ENCODE measurements at places on chromosomes 5 and 9.

- no peak for DNase-seq
Observed at GRCh38 chr5:158390577-158390976, 531.6 kb upstream of the CLINT1 start.

DNA sequence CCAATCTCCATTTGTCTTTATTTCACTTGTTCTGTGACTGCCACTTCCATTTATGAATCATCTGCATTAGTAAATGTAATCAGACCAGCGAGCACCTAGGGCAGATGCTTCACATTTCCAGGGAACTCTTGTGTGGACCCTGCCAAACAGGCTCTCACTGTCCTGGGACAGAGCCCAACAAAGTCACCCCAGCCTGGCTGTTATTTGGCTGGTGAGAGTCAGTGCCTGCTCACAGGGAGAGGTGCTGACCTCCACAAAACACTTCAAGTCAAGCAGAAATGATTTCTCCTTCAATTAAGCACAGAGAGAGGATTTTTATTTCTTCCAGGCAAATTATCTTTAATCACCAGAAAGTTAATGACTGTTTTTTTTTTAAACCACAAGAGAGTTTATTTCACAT, 568.0 kb downstream of the MTRR start:
- DNase-seq = no peak

- DNase-seq = no peak
Observed at GRCh38 chr5:53416144-53416738, 64.2 kb upstream of the FST start.

DNA sequence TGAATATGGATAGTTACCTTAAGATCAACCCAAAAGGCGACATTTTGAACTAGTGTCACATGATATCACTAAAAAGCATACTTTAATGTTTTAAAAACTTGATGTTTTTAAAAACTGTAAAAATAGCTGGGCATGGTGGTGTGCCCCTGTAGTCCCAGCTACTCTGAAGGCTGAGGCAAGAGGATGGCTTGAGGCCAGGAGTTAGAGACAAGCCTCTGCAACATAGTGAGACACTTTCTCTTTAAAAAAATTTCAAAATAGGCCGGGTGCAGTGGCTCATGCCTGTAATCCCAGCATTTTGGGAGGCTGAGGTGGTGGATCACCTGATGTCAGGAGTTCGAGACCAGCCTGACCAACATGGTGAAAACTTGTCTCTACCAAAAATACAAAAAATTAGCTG, 129.5 kb downstream of the NPR3 start:
- no peak for DNase-seq

- DNase-seq = no peak
Observed at GRCh38 chr5:128436749-128437188, 101.3 kb downstream of the FBN2 start.

- no peak for DNase-seq
Observed at GRCh38 chr5:40634154-40634553, 45.6 kb upstream of the PTGER4 start.

GRCh38 chr5:168382421-168382820, 91.0 kb downstream of the WWC1 start:
- DNase-seq = no peak

- no peak for DNase-seq
Observed at GRCh38 chr9:95286151-95286550, 31.4 kb downstream of the FANCC start.

- DNase-seq = no peak
Observed at GRCh38 chr9:125984461-125984860, 237.3 kb downstream of the PBX3 start.

DNA sequence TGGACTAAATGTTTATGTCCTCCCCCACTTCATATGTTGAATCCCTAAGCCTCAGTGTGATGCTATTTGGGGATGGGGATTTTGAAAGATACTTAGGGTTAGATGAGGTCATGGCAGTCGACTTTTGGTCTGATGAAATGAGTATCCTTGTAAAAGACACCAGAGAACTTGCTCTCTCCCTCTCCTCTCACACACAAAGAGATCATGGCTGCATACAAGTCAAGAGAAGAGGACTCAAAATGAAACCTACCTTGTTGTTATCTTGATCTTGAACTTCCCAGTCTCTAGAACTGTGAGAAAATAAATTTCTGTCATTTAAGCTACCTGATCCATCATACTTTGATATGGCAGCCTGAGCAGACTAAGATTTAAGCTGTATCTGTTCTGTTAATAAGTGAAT, 144.0 kb upstream of the HAPLN1 start:
- no peak for DNase-seq

GRCh38 chr5:16673241-16674201, 56.7 kb upstream of the RETREG1 start:
- DNase-seq = no peak

DNA sequence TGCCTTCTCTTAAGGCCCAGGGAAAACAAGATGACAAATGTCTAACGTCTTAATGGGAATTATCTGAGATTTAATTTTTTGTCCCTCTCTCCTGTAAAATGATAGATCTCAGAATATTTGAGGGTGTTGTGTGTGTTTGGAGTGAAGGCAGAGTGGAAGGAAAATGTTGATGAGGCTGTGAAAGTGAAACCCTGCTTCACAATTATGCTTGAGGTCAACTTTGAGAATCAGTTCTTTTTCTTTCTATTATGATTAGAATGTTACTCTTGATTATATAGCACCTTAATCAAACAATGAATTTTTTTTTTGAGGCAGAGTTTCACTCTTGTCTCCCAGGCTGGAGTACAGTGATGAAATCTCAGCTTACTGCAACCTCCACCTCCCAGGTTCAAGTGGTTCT, 5.5 kb upstream of the LOX start:
- no peak for DNase-seq

- DNase-seq = no peak
Observed at GRCh38 chr5:137086342-137086741, 412.8 kb downstream of the SPOCK1 start.

DNA sequence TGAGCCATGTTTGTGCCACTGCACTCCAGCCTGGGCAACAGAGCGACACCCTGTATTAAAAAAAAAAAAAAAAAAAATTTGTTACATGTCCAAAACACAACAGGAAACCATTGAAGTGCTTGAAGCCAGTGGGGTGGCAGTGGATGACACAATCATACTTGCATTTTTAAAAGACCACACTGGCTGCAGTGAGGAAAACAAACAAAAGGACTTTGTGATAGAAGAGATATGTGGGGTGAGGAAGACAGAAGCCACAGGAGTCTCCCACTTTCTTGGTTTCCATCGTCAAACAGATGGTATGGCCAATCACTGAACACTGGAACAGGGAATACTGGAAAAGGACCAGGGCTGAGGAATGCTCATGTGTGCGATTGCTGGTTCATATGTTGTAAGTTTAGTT, 20.9 kb upstream of the COMMD10 start:
- no peak for DNase-seq

DNA sequence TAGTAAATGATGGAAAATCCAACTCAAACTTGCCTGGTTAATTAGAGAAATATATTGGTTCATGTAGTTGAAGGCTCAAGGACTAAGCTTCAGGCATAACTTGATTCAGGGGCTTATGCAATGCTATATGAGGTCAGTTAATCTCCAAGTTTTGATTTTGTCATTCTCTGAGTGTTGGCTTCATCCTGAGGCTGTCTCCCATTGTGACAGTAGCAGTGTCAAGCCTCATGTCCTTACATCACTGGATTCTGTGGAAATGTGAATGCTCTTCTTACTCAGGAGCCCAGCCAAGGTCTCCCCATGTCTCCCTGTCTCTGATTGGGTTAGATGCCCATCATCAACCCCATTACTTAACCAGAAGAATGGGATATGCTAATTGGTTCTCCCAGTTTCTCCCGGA, 44.4 kb upstream of the SNX2 start:
- no peak for DNase-seq

DNA sequence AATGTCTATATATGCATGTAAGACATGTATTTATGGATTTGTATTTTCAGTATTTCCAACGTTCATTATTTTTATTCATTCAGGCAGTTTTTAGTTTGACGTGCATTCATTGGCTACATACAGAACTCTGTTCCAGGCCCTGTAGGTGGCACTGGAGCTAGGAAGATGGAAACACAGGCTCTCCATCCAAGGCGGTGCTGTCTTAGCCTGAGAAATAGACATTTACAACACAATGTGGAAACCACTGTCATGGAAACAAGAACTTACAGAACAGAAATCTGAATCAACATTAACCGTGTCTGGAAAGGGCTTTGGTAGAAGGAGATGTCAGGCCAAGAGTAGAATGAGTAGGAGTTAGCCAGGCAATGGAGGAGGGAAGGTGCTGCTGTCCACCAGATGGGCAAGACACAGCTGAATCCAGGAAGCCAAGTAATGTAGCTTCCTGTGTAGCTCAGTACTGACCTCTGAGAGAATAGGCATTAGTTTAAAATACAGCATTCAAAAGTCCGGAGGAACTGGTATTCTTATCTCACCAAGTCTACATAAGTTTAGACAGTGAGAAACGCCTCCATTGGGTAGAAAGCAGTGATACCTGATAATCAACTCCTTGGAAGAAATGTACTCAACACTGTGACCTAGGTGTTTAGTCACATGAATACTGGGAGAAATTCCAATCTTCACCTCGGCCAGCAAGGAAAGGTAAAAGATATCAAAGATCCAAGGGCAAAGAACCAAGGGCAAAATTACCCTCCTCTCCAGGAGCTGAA, 388.6 kb upstream of the CDH6 start:
- DNase-seq = no peak

- no peak for DNase-seq
Observed at GRCh38 chr9:104092875-104093600, 1.1 kb upstream of the SMC2 start.

DNA sequence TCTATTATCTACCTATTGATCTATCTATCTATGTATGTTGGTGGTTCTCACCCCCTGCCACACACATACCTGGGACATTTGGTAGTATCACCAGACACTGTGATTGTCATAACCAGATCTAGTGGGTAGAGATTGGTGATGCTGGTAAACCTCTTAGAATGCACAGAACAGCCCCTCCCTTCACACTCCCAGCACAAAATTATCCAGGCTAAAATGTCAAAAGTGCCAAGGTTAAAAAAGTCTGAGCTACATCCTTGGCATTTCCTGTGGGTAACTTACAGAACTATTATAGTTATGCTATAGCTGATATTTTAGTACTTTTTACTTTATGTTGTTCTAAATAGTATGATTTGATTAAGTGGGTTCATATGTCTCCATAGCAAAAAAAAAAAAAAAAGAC, 151.0 kb downstream of the FER start:
- DNase-seq = no peak

DNA sequence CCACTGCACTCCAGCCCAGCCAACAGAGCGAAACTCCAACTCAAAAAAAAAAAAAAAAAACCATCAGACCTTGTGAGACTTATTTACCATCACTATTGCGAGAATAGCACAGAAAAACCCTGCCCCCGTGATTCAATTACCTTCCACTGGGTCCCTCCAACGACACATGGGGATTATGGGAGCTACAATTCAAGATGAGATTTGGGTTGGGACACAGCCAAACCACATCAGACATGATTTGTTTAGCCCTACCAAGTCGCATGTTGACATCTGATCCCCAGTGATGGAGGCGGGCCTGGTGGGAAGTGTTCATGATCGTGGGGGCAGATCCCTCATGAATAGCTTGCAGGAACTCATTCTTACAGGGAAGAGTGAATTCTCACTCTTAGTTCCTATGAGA, 26.6 kb downstream of the MYO10 start:
- DNase-seq = no peak

- no peak for DNase-seq
Observed at GRCh38 chr9:98657897-98658296, 50.8 kb downstream of the GABBR2 start.

GRCh38 chr5:149677731-149678130, 52.4 kb upstream of the PPARGC1B start:
- no peak for DNase-seq

DNA sequence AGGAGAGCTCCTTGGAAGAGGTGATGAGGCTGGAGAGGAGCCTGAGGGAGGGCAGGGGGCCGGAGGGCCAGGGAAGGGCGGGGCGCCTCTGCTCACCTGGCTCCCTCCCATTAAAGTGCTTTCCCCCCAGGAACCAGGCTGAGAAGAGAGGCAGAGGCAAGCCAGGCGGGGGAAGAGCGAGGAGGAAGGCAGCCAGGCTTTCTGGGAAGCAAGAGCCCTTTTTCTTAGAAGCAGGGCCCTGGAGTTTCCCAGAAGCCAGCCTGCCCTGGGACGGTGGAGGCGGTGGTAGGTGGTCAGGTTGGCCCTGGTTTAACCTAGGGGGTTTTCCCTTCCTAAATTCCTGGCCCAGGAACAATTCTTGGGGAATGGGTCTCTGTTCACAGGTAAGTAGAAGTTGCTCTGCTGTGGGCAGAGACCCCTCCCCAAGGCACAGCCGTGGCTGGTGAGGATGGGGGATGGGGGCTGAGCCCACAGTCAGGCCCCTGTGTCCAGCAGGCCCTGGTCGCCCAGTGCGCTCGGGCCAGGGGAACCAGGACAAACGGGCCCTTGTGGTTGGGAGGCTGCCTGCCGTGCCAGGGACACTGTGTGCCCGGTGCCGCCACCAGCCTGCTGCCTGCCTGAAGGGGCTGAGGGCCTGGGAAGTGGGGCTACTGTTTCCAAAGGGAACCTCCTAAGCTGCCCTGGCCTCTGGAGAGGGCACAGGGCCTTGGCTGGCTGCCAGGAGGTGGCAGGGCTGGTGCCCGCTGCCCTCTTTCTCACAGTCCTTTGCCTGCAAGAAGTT, 16.6 kb upstream of the RALGDS start:
- DNase-seq = no peak

GRCh38 chr5:92309336-92309991, 926.3 kb upstream of the ARRDC3 start:
- no peak for DNase-seq

DNA sequence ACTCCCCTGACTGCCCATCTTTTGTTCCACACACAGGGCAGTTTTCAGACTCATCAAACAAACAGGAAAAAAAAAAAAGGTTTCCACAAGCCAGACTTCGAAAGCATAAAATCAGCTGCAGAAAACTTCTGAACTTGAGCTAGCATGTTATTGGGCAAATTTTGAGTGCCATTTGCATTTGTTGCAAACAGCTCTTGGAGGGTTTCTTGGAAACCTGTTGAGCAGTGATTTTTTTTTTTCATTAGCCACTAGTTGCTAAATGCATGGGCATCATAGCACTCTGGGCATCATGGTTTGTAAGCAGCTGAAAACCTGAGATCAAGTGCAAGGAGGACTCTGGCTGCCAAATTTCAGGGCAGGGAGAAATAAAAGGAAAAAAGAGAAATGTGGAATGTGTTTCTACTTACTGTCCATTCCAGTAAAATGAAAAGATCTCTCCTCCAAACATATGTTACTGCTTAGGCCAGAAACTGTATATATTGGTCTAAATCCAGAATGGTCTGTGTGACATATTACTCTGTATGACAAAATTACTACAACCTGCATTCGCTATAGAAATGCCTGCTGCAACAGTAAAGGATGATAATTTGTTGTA, 85.2 kb upstream of the SMIM23 start:
- DNase-seq = no peak

- DNase-seq = peak; percentile 15
Observed at GRCh38 chr5:170623576-170624181, 119.9 kb downstream of the KCNIP1 start.

GRCh38 chr5:124574521-124575436, 171.7 kb downstream of the ZNF608 start:
- DNase-seq = no peak
